ENCODE measurements at places on chromosomes 11 and 22.

- no peak for DNase-seq
Observed at GRCh38 chr11:127018683-127019279, 18.2 kb upstream of the KIRREL3 start.

DNA sequence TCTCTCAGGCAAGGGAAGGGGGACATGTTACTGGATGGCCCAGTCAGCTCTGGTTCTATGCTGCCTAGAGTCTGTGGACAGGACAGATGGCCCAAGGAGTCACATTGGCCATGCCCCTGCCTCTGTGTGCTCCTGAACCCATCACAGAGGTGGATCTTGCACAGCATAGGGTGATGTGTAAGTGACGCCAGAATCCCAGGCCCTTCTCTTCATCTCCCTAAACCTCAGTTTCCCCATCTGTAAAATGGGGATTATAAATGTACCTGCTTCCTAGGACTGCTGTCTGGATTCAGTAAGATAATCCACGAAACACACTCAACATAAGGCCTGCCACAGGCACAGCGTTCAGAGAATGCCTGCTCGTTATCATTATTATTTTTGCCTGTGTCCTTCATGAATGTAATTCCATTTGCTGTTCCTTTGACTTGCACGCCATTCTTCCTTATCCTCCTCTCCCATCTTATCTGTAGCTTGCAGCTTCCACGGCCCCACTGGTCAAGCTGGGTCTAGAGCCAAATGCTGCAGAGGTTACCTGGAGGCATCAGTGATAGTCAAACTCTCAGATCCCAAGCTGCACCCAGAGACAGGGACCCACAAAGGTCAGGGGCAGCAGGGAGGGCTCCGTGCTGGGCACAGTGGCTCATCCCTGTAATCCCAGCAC, 207.0 kb downstream of the MN1 start:
- no peak for DNase-seq

- DNase-seq = no peak
Observed at GRCh38 chr11:130110339-130111108, 40.8 kb downstream of the APLP2 start.

DNA sequence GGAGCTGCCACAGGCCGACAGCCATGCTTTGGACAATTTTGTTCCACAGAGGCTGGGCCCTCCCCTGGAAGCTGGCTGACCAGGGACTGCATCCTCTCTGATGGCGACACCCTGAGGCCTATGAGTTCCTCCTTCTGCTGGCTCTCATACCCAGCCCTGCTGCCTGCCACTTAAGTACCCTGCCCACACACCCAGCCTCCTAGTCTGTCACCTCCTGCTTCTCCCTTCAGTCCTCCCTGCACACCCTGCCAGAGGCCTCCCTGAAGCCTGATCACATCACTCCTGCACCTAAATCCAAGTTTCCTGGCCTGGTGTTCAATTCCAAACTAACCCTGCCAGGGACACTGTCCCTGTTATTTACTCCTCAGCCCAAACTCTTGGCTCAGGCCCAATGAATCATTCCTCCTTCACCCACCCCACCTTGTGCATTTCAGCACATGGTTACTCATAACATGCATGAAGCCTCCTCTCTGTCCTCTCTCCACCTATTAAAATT, 136.7 kb upstream of the NECTIN1 start:
- DNase-seq = no peak

- no peak for DNase-seq
Observed at GRCh38 chr22:35039625-35040024, 26.3 kb upstream of the ISX start.

- no peak for DNase-seq
Observed at GRCh38 chr22:47063071-47063509, 300.6 kb downstream of the TBC1D22A start.

- DNase-seq = no peak
Observed at GRCh38 chr11:13120691-13121090, 111.6 kb downstream of the RASSF10 start.

DNA sequence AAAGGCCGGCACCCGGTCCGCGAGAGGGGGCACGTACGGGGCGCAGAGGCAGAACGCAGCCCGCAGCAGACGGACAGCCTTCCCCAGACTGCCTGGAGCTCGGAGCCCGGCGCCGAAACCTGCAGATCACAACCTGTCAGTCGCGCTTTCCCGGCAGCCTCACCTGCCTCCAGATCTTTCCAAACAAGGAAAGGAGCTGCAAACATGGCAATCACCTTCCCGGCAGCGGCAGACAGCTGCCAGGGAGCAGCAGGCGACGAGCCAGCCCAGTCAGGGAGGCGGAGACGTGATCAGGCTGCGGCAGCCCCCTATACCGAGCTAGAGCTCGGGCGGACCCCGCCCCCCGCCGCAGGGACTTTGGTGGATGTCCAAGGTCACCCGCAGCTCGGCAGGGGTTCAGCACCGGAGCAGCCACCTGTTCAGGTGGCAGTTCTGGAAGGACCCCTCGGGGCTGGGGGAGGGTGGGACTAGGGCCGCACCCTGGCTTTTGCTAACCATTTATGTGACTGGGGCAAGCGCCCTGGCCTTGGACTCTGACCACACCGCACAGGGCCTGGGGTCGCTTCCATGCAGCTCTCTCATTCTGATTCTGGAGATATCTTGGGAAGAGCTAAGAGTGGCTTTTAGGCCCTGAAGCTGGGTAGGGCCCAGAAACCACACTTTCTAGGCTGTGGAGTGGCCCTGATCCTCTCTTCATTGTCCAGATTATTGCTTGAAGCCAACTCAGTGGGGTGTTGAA, 143.8 kb downstream of the NECTIN1 start:
- DNase-seq = no peak

GRCh38 chr22:21082248-21082647, 36.5 kb downstream of the LRRC74B start:
- DNase-seq = no peak

GRCh38 chr11:123742031-123742723, 717 bp upstream of the ZNF202 start:
- peak; percentile 41 for DNase-seq

GRCh38 chr22:17774206-17774925, at the start of gene BID:
Gene BID, minus strand, starts transcription at chr22:17774469. Its CDS starts 24,353 bp downstream, at chr22:17750116.
- DNase-seq = peak; percentile 88

GRCh38 chr11:107733518-107733917, 21.7 kb upstream of the SLN start:
- no peak for DNase-seq

DNA sequence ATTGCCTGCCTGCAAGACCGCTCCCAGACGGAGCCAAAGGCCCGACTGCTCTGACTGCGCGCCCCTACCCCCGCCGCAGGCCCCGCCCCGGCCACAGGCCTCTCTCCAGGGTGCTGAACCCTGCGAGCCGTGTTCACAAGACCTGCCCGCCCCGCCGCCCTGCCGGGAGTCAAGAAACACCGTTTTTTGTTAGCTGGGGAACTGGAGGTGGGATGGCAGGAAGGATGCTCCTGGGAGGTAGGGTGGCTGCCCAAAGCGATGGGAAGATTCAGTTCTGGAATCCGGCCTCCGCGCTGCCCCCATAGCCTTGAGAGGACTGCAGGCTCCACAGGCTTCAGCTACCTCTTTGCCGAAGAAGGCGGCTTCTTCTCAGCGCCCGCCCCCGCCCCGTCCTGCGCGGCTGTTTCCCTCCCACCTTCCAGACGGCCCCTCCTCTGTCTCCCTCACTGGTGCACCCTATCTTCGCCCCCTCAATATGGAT, 2.7 kb upstream of the PDE2A start:
- peak; percentile 76 for DNase-seq

GRCh38 chr22:44182588-44183286, 2.0 kb downstream of the PARVG start:
- DNase-seq = no peak

DNA sequence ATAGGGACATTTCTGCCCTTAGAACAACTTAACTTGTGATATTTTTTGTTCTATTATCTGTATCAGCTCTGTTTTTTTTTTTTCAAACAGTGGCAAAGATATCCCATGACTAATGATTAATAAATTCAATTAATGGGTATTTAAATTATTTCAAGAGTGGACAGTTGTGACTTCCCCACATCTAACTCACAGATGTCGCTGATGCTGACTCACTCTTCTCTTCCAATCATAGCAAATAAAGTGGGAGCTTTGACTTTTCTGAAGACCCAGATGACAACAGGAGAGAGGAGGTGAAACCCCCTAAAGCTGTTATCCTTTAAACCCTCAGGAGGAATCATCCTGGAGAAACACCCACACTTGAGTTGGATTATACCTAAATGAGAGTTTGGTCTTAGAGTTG, 27.1 kb downstream of the GGTLC2 start:
- no peak for DNase-seq

DNA sequence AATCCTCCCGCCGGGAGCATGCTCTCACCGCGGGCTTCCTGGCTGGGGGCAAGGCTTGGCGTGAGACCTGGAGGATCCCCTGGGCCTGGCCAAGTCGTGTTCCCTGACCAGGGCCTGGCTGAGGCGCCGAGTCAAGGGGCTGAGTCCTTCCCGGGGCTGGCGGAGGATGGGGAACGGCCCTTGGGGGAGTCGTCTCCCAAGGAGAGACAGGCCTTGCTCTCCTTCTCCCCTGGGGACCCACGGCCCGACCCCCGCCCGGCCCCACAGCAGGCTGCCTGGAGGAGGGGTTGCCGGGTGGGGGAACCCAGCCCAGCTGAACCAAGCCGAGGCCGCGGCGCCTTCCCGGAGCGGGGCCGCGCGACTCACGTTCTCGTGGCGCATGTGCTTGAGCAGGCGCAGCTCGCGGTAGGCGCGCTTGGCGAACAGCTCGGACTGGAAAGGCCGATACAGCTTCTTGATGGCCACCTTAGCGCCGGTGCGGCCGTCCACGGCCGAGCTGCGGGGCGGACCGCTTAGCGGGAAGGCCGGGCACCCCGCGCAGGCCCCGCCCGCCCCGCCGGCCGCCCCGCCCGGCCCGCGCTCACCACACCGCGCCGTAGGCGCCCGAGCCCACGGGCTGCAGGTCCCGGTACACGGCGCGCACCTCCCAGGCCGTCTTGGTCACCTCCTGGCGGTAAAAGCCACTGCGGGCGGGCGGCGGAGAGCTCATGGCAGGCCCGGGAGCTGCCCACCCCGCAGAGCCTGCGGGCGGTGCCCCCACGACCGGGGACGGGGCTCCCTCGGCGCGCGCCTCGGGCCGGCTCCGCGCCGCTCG, 475 bp downstream of the MAPK12 start:
- DNase-seq = peak; percentile 84

DNA sequence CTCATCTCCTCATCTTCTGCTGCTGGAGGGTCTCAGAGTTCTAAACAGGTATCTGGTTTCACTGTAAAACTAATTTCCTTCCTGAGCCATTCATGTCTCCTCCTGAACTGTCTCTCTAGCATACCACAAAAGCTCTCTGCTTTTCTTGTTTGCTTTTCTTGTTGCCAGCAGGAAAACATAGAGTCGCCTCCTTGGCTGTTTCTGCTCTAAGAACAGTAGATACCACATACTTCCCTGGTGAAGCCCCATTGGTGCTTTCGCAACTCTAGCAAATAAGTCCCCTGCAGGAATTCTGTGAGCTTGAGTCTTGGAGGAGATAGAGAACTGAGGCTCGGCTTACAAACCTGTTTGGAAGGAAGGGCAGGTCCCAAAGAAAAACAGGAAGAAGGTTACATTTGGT, 7.0 kb downstream of the DIXDC1 start:
- DNase-seq = no peak

DNA sequence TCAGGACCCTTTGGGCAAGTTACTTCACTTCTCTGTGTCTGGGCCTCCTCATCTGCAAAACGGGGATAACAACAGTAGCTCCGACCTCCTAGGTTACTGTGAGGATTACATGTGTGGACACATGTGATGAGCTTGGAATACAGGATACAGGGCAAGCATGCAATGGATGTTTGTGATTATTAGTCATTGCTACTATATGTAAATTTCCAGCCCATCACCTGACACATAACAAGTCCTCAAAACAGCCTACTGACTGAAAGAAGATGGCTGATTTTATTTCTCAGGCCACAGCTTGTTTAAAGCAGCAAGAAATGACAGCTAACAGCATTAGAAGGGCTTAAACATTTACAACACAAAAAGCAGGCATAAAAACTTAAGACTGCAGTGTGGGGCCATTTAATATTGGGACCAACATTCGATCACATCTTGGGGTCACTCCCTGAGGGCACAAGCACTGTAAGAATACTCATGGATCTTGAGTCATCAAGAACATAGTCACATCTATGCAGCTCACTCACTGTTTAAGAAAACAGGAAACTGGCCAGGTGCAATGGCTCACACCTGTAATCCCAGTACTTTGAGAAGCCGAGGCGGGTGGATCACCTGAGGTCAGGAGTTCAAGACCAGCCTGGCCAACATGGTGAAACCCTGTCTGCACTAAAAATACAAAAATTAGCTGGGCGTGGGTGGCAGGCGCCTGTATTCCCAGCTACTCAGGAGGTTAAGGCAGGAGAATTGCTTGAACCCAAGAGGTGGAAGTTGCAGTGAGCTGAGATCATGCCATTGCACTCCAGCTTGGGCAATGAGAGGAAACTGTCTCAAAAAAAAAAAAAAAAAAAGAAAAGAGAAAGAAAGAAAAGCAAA, 49.5 kb downstream of the ABTB2 start:
- no peak for DNase-seq

- DNase-seq = no peak
Observed at GRCh38 chr11:121037016-121037415, 13.1 kb downstream of the TBCEL start.

DNA sequence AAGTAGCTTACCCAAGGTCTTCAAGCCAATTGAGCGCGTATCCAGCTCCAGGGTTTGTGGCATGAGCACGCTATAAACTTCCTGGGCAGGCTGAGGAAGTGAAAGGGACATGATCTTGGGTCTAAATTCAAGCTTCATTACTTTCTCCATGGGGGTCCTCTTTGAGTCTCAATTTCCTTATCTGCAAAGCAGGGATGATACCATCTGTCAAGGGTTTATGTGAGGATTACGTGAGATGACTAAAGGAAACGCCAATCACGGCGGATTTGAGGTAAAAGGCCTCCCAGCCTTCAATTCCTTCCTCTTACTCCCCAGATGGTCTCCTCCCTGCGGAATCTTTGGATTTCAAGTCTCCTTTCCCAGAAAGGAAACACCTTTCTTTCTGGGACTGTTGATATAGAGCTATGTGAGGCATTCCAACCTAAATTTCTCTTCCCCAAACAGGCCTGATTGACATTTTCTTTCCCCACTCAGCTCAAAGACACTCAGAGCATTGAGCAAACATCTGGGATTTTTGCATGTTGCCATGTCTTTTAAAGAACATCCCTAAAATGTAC, 474.4 kb downstream of the INSC start:
- DNase-seq = no peak

DNA sequence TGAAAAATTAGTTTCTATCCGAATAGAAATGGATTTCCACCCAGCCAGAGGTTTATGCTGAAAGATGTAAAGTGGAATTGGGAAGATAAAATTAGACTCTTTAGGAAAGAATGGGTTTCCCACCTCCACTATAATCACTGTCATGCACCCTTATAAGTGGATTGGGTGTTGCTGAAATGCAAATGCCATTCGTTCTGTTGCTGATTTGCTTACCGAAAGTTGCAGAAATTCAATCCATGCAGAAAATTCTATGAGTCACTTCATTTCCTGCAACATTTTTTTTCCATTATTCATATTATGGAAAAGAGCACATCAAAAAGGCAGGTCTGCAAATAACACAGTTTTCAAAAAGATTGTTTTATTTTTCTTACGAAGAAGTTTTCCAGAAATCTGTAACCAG, 65.6 kb downstream of the LDLRAD3 start:
- no peak for DNase-seq

- peak; percentile 59 for DNase-seq
Observed at GRCh38 chr11:116379185-116379828, 393.5 kb downstream of the BUD13 start.
